ENCODE measurements at places on chromosomes 1 and 21.

DNA sequence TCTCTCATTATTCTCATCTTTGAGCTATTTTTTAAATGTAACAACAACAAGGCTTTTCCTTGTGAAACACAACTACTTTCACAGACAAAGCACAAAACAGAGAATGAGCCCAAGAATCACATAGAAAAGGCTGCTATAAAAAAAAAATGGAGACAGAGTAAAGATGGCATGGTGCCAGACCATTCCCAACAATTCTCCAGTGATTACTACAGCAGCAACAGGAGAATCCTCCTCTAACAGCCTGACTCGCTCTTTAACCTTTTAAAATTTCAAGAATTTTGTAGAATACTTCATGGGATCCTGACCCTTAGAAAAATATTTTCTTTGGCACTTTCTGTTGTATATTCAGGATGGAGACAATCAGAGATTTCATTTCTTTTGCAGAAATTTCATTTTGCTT, 3.8 kb upstream of the BCAS2 start:
- no peak for DNase-seq

GRCh38 chr21:45110873-45111624, 36.7 kb downstream of the ADARB1 start:
- no peak for DNase-seq

DNA sequence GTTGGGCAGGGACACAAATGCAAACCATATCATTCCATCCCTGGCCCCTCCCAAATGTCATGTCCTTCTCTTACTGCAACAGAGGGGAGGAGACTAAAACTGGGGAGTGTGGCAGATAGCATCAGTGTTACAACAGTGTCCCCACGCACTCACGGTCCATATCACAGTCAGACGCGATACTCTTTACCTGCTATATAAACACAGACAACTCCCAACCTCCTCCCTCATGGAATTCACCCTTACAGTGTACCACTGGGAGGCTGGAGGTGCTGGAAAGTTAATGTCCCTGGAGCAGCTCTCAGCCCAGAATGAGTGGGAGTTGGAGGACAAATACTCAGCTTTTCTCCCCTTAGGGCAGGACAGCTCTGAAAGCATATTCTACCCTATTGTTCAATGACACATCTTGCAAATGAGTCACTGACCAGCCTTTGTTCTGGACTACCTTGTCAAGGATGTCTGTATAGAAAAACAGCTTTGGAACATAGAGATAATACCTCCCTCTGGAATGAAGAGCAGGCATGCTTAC, 445.9 kb downstream of the SETD4 start:
- no peak for DNase-seq

DNA sequence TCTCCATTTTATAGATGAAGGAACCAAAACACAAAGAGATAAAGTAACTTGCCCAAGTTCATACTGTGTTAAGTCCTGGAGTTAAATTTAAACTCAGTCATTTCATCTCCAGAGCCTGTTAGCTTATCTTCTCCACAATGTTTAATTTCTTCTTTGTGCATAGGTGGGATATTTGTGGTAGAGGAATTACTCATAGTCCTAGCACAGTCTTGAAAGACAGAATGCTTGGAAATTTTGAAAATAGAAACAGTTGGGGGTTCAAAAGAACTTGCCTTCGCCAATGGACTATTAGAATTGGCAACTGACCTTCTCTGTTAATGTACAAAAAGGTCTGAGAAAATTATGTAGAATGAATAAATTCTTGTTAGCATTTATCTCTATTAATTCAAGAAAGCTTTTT, 832.0 kb upstream of the PRMT6 start:
- DNase-seq, result no peak

- DNase-seq, result no peak
Measured at GRCh38 chr1:5637171-5637570, 355.1 kb downstream of the NPHP4 start.
